ENCODE measurements at places on chromosomes 1 and 21.

DNA sequence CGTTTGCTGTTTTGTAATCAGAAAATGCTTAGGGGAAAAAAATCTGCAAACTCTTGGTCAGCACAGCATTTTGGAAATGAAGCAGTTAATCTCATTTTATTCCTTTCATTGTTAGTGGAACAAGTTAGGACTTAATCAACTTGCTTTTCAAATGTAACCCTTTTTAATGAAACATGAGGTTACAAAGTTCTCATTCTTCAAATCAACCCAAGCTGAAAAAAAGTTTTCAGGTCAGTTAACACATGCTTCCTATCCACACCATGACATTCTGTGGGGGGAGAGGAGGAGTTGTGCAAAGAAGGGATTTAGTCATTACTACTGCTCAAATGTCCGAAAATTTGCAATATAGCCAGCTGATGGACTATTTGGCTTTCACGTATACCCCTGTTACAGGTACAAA, 283.2 kb upstream of the LYPLAL1 start:
- no peak for DNase-seq

DNA sequence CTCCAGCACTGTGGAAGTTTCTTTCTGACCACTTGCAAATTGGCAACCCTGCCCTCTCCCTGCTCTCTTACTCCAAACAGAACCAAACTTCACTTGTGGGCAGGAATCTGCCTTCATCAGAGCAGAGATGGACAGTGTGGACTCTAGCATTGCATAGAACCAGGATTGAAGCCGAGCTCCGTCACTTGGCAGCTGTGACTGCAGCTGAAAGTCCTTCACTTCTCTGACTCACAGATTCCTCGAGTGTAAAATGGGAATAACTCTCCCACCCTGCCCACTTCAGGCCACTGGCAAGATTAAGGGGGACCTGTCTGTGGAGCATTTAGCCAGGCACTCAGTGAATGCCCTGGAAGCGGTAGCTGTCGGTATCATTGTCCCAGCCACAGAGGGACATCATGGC, 75.7 kb upstream of the ZBTB40 start:
- no peak for DNase-seq

- DNase-seq: no peak
These were observed 374.4 kb upstream of the ST6GALNAC5 start for GRCh38 chr1:76492752-76493430.

DNA sequence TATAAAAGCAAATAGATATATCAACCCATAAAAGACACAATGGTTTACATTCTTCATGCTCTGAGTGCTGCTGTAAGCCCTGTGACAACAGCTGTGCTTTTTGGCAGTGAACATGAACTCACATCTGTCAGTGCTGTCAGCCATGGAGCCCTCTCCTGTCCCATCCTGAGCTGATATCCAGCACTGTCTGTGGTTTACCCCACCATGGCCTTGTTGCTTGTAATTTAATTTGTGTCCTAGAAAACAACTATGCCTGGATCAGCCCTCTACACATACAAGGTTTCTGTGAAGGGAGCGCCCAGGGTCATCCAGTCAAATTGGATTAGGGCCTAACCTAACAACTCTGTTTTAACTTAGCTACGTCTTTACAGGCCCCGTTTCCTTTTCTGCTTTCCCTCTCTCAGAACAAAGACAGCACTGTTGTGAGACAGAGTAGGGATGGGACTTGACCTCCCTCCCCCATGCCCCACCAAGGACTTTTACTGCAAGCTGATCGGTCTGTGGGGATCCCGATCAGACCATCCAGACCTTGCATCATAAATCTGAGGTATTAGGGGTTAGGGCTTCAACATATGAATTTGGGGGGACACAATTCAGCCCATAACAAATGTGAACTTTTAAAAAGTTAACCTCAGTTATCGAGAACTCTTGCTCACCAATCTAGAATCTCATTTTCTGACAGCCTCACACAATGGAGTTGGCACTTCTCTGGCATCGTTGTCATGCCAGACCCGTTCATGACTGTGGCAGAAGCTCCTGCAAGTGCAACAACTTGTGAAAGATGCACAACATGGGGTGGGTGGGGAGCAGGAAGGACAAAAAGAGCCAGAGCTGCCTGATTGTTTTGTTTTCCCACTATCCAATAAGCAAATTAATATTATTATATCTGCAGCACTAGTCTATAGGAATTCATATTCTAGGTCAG, 16.4 kb upstream of the SLC44A3 start:
- DNase-seq: peak; percentile 53
